ENCODE measurements at places on chromosomes 12 and 14.

DNA sequence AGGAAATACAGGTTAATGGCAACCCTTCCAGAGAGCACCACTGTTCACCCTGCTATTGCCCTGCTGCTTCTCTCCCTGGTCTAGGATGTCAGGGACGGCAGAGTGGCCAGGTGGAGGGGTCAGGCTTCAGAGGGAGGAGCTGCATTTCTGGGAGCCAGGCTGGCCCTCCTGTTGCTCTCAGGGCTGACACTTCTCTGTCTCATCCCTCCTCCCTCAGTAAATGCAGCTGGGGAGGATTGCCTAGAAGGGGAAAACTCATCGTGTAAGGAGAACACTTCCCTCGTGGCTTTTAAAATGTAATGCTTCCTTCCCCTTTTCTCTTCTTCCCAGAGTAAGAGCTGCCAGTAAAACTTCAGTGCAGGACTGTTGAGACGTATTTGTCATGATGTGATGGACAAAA lies 20.8 kb downstream of the SUSD6 start:
- no peak for DNase-seq

DNA sequence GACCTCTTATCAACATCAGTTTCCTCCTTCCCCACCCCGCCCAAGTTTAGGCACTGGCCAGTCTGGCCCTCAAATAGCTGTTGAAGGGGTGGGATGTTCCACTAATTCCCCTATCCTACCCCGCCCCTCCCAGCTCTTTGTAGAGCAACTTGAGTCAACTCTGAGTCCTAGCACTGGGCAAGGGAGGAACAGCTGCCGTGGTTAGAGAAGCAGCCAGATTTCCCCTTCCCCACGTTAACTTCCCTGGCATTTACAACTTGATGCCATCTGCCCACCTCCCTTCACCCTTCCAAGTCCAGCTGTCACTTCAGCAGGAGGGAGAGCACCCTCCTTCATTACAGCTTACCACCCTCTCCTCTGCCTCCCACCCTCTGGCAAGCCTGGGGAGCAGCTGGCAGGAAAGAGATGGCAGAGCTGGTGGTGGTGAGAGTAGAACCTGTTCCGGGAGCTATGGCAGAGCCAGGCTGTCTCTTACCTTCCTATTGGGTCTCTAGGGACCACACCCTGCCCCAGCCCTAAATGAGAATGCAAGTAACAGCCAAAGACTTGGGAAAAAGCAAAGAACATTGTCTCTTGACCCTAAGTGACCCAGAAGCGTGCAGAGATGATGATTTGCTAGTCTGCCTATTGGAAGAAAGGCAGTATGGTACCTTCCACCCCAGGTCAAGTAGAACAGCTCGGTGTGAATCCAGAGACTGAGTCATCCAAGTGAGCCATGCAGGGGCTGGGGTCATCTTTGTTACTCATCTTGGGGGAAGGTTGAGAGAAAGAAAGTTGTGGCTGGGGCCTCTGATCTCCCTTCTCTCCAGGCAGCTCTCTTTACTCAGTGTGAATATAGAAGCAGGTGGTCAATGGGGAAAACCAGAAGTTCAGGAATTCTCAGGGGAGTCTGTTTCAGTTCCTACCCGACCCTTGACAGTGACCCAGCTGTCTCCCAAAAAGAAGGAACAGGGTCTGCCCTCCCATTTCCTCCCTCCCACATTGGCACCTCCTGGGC lies 1.5 kb downstream of the BLOC1S1 start:
- DNase-seq = no peak

DNA sequence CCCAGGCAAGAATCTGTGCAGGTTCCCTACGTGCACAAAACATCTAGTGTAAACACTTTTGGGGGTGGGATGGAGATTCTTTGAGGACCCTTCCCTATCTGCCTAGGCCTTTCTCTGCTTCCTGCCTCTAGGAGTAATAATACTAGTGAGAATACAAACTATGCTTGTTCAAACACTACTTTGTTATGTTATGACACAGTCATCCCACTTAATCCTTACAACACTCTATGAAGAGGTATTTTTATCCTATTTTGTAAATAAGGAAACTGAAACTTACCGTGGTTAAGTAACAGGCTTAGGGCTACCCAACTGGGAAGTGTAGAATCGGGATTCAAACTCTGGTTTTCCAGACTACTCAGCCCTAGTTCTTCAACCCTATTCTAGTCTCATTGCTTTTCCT lies 96.5 kb downstream of the KCNA5 start:
- DNase-seq = no peak

GRCh38 chr12:21989819-21990412 lies 48.7 kb upstream of the ABCC9 start:
- DNase-seq = no peak

GRCh38 chr14:104788161-104788818 lies 7.3 kb downstream of the AKT1 start:
- DNase-seq = no peak

DNA sequence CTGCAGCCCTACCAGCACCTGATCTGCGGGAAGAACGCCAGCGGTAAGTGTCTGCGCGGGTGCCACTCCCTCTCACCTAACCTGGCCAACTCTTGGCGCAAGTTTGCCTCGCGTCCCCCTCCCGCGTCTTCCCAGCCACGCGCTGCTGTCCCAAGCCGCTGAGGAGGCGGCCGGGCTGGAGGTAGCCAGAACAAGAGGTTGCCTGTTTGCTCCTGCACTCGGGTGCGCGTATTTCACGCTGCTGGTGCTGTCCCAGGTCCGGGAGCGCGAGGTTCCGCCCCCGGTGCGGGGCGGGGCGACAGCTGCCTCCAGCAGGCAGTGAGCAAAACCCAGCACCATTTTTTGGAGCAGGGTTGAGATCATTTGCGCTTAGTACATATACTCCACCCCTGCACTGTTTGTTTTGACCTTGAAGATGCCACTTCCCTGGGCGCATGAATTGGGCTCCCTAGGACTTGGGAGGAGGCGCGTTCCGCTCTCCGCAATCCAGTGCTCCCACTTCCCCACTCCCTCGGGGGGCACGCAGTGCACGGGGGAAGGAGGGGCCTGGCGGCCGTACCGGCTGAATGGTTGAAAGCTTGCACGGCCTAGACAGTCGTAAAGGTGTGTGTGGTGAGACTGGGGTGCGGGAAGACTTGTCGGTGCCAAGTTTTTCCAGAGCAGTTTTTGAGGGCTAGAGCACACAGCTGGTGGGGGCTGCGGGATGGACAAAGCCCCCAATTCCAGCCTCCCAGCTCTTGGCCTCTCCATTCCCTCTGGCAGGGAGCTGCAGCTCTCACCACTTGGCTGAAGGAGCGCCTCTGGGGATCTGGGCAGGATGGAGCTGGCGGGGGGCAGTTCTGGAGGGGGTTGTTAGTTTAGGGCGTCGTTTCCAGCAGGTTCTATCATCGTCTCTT lies 226.9 kb upstream of the CRY1 start:
- no peak for DNase-seq

GRCh38 chr14:77561881-77562280 lies 54.6 kb downstream of the SPTLC2 start:
- DNase-seq = no peak

GRCh38 chr14:105844810-105845724 lies 318.7 kb downstream of the TMEM121 start:
- no peak for DNase-seq

DNA sequence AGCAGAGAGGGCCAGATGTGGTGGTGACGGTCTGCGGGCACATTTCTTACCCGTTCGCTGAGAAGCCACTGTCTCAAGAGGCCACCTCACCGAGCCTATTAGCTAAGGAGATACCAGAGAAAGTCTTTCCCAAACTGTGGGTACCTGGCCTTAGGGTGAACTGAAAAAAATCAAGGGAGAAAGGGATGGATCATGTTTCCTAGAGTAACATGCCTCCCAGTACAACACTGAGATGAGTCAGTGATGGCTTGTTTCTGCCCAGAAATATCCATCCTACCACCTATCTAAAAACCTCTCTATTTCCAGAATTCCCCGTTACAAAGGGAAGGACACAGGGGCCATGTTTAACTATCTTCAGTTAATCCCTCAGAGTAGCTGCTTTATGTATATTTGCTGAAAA lies 83.7 kb downstream of the LMNTD1 start:
- DNase-seq = no peak

DNA sequence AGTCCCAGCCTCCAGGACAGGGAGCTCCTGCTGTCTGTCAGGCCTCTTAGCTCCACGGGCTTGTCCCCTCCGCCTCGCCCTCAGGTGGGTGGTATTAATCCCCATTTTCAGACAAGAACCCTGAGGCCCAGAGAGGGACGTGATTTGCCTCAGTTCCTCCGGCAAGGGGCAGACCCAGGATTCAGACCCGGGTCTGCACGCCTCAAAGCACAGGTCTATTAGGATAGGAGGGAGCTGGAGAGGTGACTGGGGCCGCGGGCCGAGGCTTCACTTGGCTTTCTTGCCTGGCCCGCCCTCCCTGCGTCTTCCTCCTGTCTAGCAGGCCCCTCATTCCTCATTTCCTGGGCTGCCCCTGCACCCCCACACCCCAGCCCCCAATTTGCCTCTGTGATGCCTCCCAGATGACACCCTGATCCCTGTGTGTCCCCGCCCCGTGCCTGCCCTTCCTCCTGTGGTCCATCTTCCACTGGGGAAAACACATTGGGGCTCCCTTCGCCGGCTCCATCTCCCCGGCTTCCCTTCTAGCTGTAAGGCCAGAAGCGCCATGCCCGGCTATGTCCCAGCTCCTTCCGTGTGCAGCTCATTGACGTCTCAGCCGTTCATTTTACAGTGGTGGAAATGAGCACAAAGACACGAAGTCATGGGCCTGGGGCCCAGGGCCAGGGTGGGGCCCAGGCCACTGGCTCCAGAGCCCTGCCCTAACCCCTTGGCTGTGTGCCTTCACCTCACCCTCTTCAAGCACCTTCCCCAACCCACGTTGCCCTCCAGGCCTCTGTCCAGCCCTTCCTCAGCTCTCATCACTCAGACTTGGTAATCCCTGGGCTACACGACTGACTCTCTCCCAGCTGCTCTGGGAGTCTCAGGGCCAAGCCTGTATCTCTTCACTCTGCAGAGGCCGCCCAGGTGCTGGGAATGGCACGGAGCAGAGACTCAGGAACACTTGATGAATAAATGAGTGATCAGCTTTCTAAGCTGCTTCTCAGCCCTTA lies 15.5 kb upstream of the CYP46A1 start:
- DNase-seq = no peak

DNA sequence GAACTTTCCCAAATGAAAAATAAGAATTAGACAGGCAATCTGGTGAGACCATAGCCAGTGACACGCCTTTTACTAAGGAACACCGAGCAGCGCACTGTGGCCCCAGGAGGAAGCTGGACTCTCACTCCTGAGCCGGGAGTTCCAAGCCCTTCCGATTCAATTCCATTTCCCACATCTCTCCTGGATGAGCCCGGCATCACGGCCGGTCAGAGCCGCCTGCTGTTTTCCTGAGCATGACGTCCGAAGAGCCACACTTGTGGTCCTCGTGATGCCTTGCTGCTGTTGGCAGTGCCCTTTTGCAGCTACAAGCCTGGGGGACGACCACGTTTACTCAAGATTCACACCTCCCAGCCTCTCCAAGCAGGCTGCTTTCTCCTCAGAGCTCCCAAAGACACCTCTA lies 40.8 kb downstream of the FBXL14 start:
- DNase-seq = no peak

DNA sequence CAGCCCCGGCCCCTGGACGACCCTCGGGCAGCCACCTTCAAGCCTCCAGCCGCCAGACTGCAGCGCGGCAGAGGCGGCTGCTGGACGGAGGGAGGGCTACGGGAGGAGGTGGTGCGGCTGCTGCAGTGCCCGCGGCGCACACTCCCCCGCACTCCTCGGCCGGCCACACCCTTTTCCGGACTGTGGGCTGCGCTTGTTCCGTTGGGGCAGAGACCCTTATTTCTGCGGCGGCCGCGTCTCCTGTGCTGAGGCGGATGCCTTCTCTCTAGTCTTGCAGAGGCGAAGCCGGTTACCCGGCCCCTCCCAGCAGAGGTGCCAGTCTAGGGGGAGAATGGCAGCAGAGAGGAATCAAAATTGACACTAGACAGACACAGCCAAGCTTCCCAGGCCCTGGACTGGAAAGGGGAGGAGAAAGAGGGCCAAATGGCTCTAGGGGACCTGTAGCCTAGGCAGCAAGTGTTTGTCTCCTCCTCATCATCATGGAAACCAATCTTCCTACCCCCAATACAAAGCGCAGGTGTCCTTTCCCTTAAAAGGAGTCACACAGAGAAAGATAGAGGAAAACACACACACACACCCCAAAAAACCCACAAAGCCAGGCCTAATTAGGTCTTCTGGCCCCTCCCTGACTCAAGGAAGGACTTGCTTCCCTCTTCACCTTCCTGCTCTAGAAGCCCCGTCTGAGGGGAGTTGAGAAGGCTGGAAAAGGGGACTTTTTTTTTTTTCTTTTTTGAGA lies 1.3 kb downstream of the ESYT1 start:
- peak; percentile 30 for DNase-seq

DNA sequence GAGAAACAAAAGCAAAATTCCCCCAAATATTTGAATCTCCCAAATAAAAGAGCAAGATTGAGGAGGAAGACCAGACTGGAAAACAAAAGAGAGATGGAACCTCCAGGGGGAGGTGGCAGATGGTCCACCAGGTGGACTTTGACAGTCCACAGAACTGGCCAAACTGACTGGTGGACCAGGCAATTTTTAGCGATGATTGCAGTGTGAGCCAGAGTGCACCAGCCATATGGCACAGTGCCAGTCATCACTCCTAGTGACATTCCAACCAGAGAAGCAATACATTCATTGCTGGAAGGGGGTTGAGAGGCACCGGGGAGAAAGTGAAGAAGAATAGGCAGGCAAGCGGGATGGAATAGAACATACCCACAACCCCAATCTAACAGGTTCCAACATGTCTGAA lies 182.9 kb downstream of the EXOC5 start:
- no peak for DNase-seq

DNA sequence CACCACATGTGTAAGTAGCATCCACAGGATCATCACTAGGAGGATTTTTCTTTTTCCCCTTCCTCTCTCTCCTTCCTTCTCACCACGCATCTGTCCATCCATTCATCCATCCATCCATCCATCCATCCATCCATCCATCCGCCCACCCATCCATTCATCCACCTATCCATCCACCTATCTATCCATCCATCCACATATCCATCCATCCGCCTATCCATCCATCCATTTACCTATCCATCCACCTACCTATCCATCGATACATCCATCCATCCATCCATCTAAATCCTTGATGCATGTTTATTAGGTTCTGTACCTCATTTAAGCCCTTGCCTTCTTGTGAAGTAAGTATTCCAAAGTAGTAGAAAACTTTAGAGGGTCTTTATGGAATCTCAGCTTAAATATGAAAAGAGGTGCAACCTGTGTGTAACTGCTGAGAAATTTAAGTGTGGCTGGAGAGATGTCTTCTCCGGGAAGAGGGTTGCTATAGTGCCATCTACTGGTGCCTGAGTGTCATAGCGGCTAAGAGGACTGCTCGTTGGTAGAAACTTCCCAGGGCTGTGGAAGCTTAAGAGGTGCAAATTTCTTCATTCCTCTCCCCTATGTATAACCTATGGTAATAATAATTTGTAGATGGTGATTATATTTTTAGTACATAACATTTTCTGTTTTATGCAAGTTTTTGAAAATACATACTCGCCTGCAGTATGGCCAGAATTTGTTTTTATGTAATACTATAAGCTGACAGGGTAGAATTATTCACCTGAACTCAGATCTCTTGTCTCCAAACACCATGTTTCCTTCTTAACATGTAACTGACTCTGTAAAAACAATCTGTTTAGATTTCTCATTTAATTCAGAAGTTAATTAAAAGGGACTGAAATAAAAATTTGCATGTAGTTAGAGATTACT lies 46.0 kb downstream of the MYO1H start:
- no peak for DNase-seq

Data from occipital lobe (tissue), 3 donors.